ENCODE measurements at places on chromosomes 4 and X.

GRCh38 chr4:104532677-104533076 is 38.0 kb upstream of the CXXC4 start:
- no peak for DNase-seq

DNA sequence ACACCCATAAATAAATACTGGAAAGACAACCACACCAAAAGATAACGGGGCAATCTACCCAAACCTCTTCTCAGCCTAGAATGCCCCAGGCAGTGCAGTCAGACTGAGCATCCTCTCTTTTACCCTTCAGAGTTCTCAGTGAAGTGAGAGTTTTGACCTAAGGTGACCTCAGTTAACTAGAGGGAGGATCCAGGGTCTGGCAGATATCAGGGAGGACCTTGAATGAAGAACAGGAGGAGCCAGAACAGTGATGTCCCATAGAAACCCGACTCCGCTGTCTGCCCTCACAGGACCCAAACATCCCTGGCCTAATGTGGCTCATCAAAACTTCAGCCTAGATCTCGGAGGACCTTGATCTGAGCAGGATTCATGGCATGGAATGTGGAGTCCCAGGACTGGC is at the start of gene MAGEB3:
Gene MAGEB3, plus strand, starts transcription at position 263 of the 400 bp plus-strand sequence. CDS start 5,268 bp downstream, outside the sequence.
- DNase-seq, result no peak

DNA sequence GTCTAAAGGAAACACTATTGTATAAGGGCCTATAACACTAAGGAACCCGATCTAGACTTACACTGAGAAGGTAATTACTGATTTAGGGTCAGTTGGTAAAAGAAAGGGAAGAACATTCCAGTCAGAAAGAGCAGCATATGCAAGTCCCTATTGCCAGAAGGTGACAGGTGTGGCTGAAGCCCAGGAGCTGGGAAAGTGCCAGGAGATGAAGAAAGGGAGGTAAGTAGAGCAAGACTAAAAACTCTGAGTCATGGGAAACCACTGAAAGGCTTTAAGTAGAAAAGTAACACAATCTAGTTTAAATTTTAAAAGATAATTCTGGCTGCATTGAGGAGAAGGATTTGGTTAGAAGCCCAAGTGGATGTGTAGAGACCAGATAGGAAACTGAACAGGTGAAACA is 77.7 kb upstream of the INTU start:
- no peak for DNase-seq

- no peak for DNase-seq
These were observed 1178.9 kb upstream of the DIAPH2 start for GRCh38 chrX:95505721-95506120.

DNA sequence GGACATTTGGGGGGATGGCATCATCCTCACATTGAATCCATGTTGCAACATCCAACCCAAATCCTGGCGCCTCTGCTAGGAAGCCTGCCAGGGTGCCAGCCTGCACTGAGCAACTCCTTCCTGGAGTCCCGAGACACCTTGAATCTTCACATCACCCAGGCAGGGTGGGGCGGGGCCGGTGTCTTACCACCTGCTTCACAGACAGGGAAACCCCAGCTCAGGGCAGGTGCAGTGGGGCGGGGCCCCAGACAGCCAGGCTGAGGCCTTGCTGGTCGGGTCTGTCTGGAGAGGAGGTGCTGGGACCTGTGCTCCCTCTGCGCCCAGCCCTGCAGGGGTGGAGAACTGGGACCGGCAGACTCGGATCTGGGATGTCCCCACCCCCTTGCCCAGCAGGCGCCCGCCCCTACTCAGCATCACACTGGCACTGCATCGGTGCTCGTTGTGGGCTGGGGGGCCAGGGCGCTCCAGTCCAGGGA is 31.5 kb upstream of the HTRA3 start:
- DNase-seq, result no peak

GRCh38 chr4:152815078-152815477 is 35.3 kb downstream of the ARFIP1 start:
- no peak for DNase-seq

- DNase-seq, result no peak
These were observed 55.7 kb downstream of the TIGD2 start for GRCh38 chr4:89166971-89167475.

- DNase-seq, result no peak
These were observed 407.9 kb downstream of the HNRNPD start for GRCh38 chr4:81965911-81966310.

- no peak for DNase-seq
These were observed 38.2 kb downstream of the PPP1R2C start for GRCh38 chrX:42739741-42740140.

All from activated CD8-positive, alpha-beta T cell treated with anti-CD3 and anti-CD28 coated beads, Interleukin-2, amount 10 ng/mL, durations not matched to agents 7 days and 5 days (primary cell).